Stimulated activated CD8-positive, alpha-beta memory T cell treated with anti-CD3 and anti-CD28 coated beads, Interleukin-15, amount 100 ng/mL, for 48 hours (primary cell): ENCODE measurements at places on chromosomes 7 and 10.

GRCh38 chr7:105261689-105262088 is 127.0 kb downstream of the SRPK2 start:
- DNase-seq, result no peak

DNA sequence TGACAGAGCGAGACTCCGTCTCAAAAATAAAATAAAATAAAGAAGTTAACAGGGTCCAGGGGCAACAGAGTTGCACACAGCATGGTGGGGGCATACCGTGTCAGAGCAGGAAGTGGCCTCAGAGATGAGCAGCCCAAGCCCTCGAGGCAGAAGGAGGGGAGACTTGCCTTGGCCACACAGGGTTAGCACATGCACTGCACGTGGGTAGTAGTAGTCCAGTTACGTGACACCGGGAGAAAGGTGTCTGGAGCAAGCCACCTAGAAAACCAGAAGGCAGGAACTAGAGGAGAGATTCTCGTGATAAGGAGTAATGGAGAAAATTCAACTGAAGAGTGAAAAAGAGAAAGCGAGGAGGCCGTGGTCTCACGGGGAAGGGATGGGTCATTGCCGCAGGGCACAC is 9.8 kb upstream of the DENND2A start:
- no peak for DNase-seq

- peak; percentile 40 for DNase-seq
These were observed 10.8 kb upstream of the PVRIG start for GRCh38 chr7:100208911-100209408.

DNA sequence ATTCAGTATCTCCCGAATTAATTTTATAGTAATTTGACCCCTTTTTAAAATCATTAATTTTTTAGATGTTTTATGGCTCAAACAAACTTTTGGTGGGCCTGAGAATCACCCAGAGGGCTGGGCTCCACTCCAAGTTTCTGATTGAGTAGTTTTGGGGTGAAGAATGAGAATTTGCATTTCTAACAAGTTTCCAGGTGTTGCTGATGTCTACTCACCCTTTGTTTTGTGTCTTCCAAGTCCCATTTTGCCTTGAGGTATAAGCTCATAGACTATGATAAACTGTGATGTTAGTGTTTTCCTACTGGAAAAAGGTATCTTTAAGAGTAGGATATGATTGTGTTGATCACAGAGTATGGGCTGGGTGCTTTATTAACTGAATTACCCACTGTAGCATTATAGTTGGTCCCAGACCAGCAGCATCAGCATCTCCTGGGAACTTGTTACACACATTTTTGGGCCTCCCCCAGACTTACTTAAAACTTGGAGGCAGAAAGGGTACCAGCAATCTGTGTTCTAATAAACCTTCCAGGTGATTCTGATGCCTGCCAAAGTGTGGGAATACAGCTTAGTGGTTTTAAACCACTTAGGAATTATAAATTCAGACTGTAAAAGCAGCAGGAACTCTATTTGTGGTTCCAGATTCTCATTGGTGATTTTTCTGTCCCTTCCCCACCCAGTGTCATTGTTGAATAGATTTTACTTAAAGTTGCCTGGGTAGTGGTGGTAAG is 19.1 kb downstream of the ZNRF2 start:
- no peak for DNase-seq

GRCh38 chr7:138382862-138383565 is 77.0 kb upstream of the TRIM24 start:
- DNase-seq, result no peak

- DNase-seq, result no peak
These were observed 51.0 kb downstream of the AMZ1 start for GRCh38 chr7:2738766-2739549.

DNA sequence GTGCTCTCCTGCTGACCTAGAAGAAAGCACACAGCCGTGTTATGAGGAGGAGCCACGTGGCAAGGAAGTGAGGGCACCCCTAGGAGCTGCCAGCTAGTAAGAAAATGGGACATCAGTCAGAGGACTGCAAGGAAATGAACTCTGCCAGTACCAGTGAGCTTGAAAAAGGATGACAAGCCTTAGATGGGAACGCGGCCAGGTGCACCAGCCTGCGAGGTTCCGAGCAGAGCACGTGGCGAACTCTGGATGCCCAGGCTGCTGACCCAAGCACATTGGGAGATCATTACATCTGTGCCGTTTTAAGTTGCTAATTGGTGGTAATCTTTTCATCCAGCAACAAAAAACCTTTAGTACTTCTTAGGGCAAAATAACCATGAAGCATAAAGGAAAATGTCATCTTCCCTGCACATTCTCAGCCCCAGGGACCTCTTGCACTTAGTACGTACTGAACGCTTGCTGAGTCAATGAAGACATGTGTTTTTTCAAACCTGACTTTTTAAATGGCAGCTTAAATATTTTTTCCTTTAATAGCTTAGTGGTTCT is 69.4 kb downstream of the AMZ1 start:
- DNase-seq, result no peak

GRCh38 chr7:75626954-75627353 is 111.8 kb downstream of the HIP1 start:
- DNase-seq, result no peak

DNA sequence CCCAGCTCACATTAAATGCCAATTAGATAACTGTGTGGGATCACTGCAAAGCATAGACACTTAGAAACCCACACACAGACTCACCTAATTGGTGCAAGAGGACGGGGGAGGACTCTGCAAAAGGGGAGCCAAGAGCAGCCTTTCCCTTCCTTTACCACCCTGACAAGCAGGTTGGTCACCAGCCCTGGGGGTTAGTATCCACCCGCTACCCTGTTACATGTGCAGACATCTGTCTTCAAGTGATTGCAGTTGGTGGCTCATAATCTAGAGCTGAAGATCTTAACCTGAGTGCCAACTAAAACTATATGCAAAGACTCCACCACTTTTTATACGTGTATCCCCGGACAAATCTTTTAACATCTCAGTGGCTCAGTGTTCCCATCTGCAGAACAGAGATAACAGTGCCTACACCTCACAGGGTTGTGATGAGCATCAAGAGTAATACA is 56.9 kb downstream of the SORBS1 start:
- no peak for DNase-seq

GRCh38 chr10:99345350-99345749 is 16.2 kb downstream of the CNNM1 start:
- DNase-seq, result no peak

DNA sequence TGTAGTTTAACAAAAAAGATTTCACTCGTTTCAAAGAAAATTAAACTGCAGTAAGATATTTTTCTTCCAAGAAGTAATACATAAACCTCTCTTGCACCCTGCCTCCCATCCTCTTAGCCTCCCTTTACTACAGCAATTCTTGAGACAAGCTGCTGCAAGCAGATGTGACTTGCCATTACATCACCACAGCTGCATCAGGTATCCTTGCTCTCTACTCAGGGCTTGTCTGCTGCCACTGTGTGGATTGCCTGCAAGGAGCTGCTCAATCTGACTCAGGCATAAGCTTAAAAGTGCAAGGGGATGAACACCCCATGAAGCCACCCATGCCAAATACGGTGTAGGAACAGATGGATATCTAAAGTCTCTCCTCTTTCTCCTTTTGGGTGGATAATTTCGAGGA is 609.9 kb downstream of the DNAJB9 start:
- no peak for DNase-seq

DNA sequence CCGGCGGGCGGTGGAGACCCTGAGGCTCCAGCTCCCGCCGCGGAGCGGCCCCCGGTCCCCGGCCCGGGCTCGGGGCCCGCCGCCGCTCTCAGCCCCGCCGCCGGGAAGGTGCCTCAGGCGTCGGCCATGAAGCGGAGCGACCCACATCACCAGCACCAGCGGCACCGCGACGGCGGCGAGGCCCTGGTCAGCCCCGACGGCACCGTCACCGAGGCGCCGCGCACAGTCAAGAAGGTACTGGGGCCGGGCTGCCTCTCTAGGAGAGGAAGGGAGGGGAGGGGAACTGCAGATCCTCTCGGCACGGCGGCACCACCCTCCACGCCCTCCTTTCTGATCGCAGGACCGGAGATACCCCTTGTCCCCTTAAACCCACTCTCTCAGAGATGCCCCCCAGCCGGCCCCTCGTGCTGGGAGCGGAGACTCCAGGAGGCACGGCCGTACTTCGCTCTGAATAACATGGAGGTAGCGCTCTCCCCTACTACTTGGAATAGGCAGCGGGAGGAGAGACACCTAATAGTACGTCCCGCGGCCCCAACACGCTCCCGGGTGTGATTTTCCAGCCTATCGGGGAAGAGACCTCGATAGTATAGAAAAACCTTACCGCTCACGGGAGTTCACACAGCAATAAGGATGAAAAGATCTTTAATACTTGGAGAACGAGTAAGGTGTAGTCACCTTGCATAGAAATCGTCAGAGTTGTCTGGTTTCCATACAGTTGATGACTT is 538 bp downstream of the AHCYL2 start:
- DNase-seq, result peak; percentile 38

DNA sequence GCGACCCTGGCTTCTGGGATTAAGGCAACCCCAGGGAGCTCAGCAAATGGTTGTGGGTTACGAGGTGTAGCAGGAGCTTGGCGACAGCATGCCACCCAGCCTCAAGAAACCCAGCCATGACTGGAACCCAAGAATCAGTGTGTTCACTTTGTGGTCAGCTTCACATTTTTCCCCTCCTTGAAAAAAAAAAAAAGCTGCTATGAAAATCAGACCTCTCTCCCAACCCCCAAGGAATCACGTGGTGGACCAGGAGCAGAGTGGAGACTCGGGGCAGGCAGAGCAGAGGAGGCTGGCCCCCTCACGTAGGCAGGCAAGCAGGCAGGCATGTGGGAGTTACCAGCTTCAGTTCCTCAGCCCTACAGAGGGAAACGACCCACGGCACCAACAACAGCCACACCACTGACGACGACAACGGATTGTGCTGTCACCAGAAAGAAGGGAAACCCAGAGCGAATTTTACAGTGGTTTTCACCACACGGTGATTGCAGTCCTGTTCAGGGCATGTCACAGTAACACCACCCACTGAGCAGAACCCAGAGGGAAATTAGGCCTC is 203.4 kb downstream of the SLC25A13 start:
- no peak for DNase-seq

- DNase-seq, result no peak
These were observed 191.9 kb upstream of the PPP1R3A start for GRCh38 chr7:114110666-114111065.

DNA sequence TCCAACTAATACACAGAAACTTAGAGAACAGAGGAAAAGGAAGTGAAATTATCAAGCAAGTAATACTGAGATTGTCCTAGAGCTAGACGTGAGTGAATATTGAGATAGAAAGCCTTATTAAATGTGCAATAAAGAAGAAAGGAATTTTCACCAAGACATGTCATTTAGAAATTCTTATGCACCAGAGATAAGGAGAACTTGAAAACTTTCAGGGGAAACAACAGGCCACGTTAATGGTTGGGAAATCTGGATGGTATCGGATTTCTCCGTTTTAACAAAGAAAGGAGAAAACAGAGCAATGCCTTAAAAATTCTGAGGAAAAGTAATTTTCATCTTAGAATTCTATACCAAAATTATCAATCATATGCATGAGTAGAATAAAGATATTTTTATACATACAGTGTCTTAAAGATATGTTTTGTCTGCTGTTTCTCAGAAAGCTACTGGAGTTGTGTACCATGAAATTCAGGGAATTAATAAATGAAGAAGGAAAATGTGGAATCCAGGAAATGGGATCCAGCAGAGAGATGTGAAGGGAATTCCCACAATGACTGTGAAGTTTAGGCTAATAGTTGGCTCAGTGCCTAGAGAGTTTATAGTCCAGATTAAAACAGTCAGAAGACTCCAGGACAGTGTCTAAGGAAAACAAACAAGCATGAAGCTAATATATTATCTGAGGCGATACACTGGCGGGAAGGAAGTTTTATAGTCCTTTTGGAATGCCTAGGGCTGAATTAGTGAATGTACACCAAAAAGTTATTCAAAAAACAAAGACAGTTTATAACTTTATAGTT is 159.5 kb downstream of the PPP1R9A start:
- DNase-seq, result no peak

DNA sequence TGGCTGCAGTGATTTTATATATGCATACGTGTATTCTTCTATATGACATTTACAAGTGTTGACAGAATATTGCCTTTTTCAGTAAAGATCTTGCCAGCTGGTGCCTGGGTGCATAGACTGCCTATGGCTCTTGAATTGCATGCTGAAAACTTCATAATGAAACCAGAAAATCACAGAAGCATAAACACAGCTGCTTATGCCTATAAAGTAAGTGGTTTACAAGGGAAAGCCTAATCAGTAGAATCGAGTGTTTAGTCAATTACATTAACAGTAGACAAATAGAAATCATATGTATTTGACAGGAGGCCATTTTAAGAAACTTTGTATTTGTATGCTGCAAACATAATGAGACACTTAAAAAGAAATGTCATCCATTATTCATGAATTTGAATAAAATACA is 82.5 kb downstream of the TMEM168 start:
- no peak for DNase-seq

DNA sequence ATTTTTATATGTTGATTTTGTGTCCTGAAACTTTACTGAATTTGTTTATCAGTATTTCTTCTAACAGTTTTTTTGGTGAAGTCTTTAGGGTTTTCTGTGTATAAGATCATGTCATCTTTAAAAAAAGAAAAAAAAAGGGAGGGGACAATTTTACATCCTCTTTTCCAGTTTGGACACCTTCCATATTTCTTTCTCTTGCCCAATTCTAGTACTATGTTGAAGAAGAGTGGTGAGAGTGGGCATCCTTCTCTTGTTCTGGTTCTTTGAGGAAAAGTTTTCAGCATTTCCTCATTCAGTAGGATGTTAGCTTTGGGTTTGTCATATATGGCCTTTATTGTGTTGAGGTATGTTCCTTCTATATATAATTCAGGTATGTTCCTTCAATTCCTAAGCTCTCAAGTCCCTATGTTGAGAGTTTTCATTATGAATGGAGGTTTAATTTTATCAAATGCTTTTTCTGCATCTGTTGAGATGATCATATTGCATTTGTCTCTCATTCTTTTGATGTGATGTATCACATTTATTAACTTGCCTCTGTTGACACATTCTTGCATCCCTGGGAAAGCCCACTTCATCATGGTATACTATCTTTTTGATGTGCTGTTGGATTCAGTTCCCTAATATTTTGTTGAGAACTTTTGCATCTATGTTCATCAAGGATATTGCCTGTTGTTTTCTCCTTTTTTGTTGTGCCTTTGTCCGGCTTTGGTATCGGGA is 12.1 kb downstream of the TAS2R40 start:
- DNase-seq, result no peak

- no peak for DNase-seq
These were observed 393 bp downstream of the ZNF467 start for GRCh38 chr7:149772956-149773434.

GRCh38 chr10:132575320-132576201 is 38.0 kb downstream of the INPP5A start:
- peak; percentile 53 for DNase-seq

- no peak for DNase-seq
These were observed 355.0 kb downstream of the DNAJB6 start for GRCh38 chr7:157691586-157692459.
